ENCODE measurements at places on chromosomes 1 and 21.

DNA sequence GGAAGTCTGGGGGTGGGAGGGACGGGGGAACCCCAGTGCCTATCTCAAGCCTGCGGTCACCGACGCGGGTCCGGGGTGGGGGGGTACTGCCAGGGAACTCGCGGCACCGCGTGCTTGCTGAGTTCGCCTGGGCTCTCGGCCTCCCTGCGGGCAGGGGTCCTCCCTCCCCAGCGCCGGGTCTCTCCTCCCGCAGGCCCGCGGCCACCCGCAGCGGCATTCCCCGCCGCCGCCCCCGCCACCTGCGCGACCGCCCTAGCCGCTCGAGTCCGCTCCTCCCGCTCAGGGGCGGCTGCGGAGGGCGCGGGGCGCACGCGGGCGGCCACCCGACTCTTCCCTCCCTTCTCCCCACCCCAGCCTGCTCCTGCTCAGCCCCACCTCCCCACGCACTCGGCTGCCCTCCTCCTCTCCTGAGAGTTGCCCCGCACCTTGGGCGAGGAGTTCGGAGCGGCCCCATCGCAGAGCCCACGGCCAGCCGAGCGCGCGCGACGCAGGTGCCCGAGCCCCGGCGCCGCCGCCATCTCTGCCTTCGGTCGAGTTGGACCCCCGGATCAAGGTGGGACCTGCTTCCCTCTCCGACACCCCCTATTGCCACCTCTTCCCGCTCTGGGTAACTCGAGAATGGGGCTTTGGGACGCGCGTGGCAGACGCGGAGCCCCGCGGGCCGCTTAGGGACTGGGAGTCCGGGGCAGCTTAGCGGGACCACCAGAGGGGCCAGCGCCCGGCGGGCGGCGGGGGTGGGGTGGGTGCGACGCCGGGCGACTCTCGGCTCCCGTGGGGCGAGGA is 105.0 kb downstream of the LEPR start:
- DNase-seq = no peak

GRCh38 chr1:187763465-187763864 is 934.7 kb downstream of the PLA2G4A start:
- no peak for DNase-seq

DNA sequence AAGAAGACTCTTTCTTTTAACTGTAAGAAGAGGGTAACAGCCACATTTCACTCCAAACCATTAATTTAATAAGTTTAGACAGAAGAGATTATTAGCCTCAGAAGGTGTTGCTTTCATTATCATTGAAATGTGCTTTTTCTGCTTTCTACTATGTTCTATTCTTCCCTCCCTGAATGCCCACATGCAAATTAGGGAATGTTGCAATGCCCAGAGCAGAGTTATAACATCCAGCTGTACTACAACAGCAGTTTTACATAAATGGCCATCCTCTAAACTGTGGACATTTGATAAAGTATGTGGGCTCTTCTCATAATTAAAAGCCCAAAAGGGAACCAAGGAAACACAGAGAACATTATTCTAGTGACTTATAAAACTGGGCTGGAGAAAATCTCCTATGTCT is 82.2 kb upstream of the SOD1 start:
- DNase-seq = no peak

DNA sequence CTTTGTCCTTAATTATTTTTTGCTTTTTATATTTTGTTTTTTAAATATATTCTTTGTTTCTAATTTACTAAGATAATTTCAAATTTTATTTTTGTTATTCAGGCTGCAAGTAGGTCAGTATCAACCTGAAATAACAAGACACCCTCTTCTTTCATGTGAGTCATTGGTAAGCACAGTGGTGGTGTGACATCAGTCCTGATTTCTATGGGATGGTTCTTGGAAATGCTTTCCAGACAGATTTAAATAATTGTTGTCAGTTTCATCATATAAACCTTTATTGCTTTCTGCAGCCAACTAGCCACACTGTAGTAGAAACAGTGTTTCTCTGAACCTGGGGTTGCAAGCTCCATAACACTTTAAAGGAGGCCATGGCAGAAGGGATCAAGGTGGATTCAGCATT is 157.5 kb upstream of the C21orf91 start:
- DNase-seq = no peak

- DNase-seq = no peak
Measured at GRCh38 chr1:175040324-175040879, 17.2 kb upstream of the MRPS14 start.
